ENCODE measurements at places on chromosomes 2 and 18. TPM values are rescaled to one million over a fixed set of nuclear protein-coding genes. Genes with fewer than 3 reads are reported as not detected.

GRCh38 chr2:108010912-108011591, 24.7 kb downstream of the SLC5A7 start:
- no peak for DNase-seq

Gene ST3GAL5
- polyA plus RNA-seq: 8.9 TPM

- no peak for DNase-seq
Observed at GRCh38 chr2:235106874-235107639, 155.2 kb downstream of the SH3BP4 start.

Gene TCF7L1
- 42.9 TPM for polyA plus RNA-seq

DNA sequence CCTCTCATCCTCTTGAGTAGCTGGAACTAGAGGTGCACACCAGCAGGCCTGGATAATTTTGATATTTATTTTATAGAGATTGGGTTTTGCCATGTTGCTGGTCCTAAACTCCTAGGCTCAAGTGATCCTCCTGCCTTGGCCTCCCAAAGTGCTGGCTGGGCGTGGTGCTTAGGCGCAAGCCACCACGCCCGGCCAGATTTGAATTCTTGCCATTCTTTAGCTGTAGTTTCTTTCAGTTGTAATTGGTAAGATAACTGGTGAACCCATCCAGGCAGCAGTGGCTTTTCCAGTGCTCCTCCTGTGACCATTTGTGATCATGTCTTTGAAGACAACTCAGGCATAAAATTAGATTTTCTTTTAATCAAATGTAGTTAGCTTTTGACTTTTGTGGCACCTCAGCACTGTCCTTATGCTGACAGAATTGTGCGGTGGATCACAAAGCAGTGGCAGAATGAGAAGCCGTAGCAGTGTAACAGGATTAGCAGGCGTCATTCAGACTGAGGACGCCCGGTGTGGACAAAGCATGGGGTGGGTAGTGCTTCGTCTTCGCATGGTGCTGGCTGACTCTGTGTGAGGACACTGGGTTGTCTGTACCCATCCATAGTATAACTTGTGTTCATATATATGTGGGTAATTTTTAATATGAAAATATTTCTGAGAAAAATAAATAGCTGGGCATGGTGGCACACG, 30.0 kb upstream of the TOGARAM2 start:
- DNase-seq: no peak

Gene IL37
- not detected for polyA plus RNA-seq

Gene SCYGR4
- not detected for polyA plus RNA-seq

GRCh38 chr2:189327879-189328847, 113.1 kb upstream of the WDR75 start:
- DNase-seq: no peak

GRCh38 chr2:64716569-64716968, 62.9 kb upstream of the SERTAD2 start:
- no peak for DNase-seq

DNA sequence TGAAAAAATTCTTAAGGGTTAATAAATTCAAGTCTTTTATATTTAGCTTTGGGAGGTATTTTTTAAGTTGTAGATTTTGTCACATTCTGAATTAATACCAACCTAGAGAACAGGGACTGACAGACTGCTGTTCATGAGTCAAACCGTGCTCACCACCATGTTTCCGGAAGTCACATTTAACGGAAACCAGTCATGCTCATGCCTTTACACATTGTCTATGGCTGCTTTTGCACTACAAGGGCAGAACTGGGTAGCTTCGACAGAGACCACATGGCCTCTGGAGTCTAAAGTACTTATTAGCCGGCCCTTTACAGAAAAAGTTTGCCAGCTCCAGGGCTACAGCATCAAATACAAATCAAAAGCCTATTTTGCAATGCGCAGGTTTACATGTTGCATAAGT, 33.3 kb downstream of the LONRF2 start:
- DNase-seq: no peak

GRCh38 chr18:55452123-55452611, 135.8 kb downstream of the TCF4 start:
- DNase-seq: no peak

Gene RGPD3
- polyA plus RNA-seq: 0.33 TPM

GRCh38 chr2:237943395-237944094, 23.3 kb upstream of the UBE2F start:
- DNase-seq: no peak
